ENCODE measurements at places on chromosomes 12 and 14. TPM values are rescaled to one million over a fixed set of nuclear protein-coding genes. Genes with fewer than 3 reads are reported as not detected.

PTMS gene
- 328 TPM for total RNA-seq

MYBPC1 gene
- not detected for total RNA-seq

KRT3 gene
- total RNA-seq, result not detected

ENO2 gene
- total RNA-seq, result 5.6 TPM

GYS2 gene
- total RNA-seq, result not detected

CACNA1C gene
- 1.4 TPM for total RNA-seq

SMOC1 gene
- 9.7 TPM for total RNA-seq

OR6C70 gene
- not detected for total RNA-seq

KRT71 gene
- not detected for total RNA-seq

Measured in MG63 (cell line).